Ecto neural progenitor cell (in vitro differentiated cells): ENCODE measurements at places on chromosomes 12 and 14.

DNA sequence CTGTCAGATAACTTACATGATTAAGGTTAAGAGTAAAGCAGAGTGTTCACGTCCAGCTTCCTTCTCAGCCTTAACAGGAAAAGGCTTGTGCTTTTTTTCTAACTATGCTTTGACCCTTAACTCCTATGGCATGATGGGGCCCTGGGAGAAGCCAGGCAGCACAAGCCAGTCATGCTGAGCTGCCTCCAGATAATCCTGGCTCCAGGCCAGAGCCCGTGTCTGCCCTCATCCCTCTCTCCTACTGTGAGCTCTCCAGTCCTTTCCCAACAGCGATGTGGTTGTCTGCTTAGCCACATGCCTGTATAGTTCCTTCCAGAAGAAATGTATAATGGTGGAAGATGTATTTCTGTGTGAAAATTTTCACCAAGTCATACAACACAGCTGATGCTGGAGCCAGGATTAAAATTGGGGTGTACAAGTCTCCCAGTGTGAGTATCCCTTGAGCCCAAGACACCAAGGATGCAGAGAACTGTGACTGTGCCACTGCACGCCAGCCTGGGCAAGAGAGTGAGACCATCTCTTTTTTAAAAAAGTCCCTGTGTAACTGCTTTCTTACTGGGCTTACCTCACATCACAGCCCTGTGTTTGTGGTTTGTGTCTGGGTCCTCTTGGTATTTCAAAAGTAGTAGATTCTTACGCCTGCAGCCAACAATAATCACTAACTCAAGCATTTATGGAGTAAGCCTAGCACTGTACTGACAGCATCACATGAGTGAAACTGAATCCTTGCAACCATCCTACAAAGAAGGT is 7.9 kb upstream of the ITFG2 start:
- no peak for DNase-seq

GRCh38 chr12:79121486-79121885 is 256.9 kb downstream of the SYT1 start:
- no peak for DNase-seq

- DNase-seq, result no peak
Observed at GRCh38 chr14:91396959-91397815, 20.4 kb downstream of the CCDC88C start.

DNA sequence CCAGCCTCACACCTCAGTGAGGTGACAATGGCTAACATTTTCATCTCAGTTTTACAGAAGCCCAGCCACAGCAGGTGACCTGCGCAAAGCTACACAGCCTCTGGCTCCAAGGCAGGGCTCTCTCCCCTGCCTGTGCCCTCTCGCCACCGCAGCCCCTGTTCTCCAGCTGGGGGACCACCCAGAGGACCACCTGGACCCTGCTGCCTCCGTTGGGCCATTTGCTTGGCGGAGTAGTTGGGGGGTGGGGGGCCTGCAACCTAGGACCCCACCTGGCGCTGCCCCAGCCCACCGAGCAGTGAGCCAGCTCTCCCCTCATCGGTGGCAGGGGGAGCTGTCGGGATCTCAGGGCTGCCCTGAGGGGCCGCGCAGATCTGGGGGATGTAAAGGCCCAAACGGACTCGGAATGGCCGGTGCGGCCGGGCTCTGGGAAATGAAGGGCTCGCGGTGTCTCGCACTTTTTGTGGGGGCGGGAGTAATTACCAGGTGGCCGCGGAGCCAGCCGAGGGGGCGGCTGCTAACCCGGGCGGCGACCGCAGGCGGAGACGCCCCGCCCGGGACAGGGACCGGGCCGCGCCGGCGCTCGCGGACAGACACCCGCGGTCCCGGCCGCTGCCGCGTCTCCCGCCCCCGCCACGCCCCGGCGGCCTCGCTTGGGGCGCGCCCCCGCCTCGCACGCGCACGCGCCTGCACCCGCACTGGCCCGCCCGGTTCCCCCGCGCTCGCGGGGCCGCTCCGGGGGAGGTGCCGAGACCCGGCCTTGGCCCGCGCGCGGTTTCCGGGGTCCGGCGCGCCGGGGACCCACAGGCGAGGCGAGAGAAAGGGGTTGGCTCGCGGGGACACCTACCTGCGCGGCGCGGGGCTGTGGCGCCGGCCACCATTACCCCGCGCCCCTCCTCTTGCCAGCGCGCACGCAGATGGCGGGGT is 8.6 kb upstream of the GPR68 start:
- DNase-seq, result peak; percentile 72

GRCh38 chr12:56321027-56321426 is 5.2 kb upstream of the CNPY2 start:
- no peak for DNase-seq
